Hippocampal formation (tissue), 2 donors: ENCODE measurements at places on chromosomes 6 and 20.

DNA sequence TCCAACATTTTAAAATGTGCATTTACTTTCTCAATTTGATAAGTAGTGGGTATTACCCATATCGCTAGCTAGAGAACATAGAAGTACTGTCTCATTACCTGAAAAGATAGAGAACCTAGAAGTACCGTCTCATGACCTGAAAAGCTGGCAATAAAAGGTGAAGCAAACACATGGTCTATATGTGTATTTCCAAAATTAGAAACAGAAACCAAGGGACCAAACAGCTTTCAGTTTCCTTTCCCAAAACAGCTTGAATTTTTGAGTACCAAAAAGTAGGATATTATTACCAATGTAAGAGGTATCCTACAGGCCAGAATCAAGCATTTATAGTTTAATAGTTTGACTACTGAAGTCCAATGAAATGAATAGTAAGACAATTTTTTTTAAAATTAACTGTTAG lies 77.2 kb downstream of the KIF13A start:
- no peak for DNase-seq

GRCh38 chr20:44457016-44457415 lies 18.7 kb upstream of the TTPAL start:
- no peak for DNase-seq

DNA sequence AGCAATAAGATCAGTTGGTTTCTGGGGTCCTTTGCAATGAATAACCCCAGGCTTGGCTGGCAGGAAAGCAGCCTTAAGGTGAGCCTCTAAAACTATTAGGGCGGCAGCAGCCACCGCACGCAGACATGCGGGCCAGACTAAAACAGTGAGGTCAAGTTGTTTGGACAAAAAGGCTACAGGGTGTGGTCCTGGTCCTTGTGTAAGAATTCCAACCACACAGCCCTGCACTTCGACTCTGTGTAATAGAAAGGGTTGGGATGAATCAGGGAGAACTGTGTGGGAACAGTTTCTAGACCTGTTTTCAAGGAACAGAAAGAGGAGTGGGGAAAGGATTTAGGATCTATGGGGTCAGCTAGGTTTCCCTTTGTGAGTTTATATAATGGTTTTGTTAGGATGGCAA lies 237.6 kb downstream of the SMOC2 start:
- DNase-seq, result no peak

DNA sequence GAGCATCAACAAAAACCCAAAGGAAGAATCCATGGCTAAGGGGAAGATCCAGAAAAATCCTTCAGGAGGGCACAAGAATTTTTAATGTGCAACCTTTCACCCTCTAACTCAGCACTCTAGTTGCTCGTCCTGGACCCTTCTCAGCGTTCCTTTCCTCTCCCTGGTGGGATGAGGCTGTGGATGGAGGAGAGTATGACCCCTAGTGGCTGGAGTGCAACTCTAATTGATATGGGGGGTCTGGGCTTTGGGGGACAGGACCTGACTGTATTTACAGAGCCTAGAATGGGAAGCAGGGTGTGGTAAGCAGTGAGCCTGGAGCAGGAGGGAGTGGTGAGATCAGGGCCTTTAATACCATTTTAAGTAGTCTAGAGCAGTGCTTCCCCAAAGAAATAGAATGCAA lies 83.9 kb upstream of the CEP85L start:
- no peak for DNase-seq

- peak; percentile 83 for DNase-seq
Measured at GRCh38 chr6:109440331-109441068, at the start of the genes PPIL6 and SMPD2. PPIL6 (minus strand) TSS chr6:109440628; CDS start chr6:109440590, 38 bp downstream. SMPD2 (plus strand) TSS chr6:109440724; CDS start chr6:109441122, 398 bp downstream.

DNA sequence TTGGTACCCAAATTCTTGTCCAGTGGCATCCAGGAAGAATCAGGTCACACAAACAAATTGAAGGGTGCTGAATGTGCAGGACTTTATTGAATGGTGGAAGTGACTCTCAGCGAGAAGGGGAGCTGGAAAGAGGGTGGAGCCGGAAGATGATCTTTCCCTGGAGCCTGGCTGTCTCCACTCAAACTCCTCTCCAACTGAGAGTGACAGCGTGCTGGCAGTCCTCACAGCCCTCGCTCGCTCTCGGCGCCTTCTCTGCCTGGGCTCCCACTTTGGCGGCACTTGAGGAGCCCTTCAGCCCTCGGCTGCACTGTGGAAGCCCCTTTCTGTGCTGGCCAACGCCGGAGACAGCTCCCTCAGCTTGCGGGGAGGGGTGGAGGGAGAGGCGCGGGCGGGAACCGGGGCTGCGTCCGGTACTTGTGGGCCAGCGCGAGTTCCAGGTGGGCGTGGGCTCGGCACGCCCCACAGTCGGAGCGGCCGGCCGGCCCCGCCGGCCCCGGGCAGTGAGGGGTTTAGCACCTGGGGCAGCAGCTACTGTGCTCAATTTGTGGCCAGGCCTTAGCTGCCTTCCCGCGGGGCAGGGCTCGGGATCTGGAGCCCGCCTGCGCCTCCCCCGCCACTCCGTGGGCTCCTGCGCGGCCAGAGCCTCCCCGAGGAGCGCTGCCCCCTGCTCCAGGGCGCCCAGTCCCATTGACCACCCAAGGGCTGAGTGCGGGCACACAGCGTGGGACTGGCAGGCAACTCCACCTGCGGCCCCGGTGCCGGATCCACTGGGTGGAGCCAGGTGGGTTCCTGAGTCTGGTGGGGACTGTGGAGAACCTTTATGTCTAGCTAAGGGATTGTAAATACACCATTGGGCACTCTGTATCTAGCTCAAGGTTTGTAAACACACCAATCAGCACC lies 26.7 kb upstream of the MBOAT1 start:
- no peak for DNase-seq

DNA sequence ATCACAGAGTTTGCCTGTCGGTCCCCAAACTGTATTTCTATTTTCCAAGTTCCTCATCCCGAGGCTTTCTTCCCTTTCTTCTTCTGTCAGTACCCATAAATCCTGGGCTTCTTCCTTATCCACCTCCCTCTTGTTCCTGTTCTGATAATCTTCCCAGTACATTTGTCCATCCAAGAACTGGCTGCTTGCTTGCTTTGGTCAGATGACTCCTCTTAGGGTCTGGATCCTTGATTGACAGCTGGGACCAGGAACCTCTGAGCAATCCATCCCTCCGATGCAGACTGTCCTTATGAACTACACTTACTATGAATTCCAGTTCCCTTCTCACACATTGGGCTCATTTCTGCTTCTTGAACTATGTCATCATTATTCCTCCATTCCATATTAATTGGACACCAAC lies 275.3 kb upstream of the CITED2 start:
- DNase-seq, result no peak

DNA sequence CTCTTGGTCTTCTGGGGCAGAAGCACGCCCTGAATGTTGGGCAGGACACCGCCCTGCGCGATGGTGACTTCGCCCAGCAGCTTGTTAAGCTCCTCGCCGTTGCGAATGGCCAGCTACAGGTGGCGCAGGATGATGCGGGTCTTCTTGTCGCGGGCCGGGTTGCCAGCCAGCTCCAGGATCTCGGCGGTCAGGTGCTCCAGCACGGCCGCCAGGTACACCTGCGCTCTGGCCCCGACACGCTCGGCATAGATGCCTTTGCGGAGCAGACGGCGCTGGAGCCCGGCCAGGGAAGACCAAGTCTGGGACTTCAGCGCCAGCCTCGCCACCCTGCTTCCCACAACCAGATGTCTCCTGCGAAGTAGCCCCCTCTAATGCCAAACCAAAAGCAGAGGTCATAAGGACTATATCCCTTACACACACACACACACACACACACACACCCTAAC lies 8.0 kb upstream of the SLC17A3 start:
- DNase-seq, result no peak

DNA sequence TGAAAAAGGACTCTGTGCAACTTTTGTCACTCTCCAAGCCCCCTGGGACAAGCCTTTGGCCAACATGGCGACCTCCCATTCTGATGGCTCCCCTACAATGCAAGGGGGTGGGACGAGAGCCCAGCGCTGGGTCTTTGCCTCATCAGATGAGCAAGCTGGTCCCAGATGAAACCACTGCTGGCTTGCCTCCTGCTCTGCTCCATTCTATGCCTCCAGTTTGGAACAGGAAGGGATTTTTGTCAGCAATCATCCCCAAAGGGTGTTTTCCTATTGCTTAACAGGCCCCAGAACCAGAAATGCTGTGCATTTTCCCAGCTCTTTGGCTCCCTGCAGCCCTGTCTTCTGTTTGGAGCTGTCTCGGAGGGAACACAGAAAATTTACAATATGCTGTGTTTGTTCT lies 412.7 kb downstream of the MAFB start:
- no peak for DNase-seq

GRCh38 chr6:37429352-37429750 lies 3.7 kb upstream of the CMTR1 start:
- DNase-seq, result no peak

GRCh38 chr20:845941-846893 lies 12.7 kb downstream of the FAM110A start:
- no peak for DNase-seq

DNA sequence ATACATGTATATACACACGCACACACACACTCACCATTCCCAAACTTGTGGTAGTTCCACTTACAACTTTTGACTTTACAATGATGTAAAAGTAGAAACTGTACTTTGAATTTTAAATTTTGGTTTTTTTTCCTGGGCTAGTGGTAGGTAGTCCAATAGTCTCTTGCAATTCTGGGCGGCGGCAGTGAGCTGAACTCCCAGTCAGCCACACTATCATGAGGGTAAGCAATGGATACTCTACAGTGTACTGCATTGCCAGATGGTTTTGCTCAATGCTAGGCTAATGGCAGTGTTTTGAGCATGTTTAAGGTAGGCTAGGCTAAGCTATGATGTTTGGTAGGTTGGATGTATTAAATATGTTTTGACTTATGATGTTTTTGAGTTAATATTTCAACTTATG lies 136.2 kb upstream of the GPR6 start:
- no peak for DNase-seq

GRCh38 chr6:28248916-28249315 lies 3.2 kb downstream of the ZKSCAN4 start:
- no peak for DNase-seq

DNA sequence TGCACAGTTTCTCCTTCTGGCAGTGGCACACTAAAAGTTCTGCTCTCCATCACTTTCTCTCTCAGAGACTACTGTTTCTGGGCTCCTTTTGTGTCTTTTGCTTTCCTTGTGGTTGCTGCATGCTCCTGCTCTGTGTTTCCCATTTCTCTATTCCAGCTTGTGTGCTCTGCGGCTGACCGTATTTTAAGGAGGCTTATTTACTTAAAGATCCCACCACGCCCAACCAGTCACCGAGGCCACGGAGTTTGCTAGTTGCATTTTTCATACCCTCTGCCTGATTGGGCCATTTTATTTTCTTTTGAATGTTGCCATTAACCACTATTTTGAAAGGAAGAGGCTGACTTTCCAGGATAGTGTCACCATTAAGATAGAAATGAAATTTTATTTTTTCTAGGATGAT lies 626.4 kb upstream of the MMS22L start:
- DNase-seq, result no peak

- DNase-seq, result no peak
Measured at GRCh38 chr6:169620171-169621130, 81.4 kb downstream of the WDR27 start.

- DNase-seq, result no peak
Measured at GRCh38 chr20:18428490-18429173, 38.2 kb downstream of the DZANK1 start.

DNA sequence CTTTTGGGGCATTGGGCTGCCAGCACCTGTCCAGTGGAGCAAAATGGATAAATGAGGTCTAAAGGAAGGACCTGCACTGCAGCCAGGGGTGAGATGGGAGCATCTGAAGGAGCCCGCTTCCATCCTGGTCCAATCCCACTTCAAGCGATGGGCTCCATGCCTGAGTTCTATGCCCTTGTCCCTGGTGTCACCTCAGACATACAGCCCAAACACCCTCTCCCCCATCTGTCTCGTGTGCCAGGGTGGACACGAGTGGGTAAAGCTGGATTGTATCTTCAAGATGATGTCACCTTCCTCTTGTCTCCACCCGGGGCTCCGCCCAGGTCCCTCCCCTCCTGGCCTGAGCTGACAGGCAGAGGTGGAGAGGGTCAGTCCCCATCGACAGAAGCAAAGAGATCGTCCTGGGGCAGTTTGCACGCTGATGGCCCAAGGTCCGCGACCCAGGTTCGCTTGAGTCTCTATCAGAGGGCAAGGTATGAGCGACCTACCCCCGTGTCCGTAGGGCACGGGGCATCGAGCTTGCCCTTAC lies 544 bp downstream of the SMIM29 start:
- DNase-seq, result no peak
